ENCODE measurements at places on chromosomes 4 and X.
A peak's percentile ranks its signal among the peaks of the same experiment; 100 is the strongest.

- DNase-seq = peak; percentile 46
Measured at GRCh38 chr4:159042097-159042605, 60.7 kb upstream of the RAPGEF2 start.

- DNase-seq = no peak
Measured at GRCh38 chrX:48514126-48514806, 5.5 kb downstream of the PORCN start.

- no peak for DNase-seq
Measured at GRCh38 chr4:182748949-182749348, 168.2 kb downstream of the DCTD start.

DNA sequence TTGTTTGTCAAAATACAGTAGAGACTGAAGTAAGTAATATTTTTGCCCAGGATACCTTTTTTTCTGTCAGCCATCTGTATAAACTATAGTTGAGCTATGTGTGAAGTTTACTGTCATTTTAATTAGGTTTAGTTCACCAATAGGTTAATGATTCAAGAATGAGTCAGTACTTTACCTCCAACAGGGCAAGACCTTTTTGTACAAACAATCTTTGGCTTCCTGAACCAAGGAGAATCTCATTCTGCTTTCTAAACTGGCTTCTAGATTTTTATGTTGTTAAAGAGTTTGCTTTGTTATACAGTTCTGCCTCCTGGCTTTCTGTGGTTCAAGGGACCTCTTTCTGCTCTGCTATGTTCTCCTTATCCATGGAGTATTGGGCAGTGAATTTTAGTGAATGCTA lies 412.0 kb upstream of the NR3C2 start:
- no peak for DNase-seq

- no peak for DNase-seq
Measured at GRCh38 chrX:37921758-37922157, 74.4 kb upstream of the DYNLT3 start.

Measured in transverse colon (tissue), 4 donors.